Activated CD4-positive, alpha-beta memory T cell treated with anti-CD3 and anti-CD28 coated beads for 36 hours (primary cell): ENCODE measurements at places on chromosomes 2 and 18.

DNA sequence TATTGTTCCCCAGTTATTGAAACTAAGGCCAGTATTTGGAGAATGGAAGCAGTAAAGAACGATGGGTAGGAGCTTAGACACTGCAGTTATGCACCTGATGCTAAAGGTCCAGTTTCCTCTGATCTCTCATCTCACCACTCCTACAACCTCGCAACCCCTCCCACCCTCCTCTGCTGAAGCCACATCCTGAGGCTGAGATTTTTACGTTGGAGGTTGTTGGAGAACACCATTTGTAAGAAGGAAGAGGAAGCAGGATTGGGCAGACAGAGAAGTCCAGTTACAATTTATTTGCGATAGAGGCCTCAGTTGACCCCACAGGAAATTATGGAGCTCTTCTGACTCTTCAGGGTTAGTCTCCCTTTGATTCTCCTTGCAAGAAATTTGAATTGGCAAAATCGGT, 54.3 kb upstream of the NDUFV2 start:
- no peak for DNase-seq

- DNase-seq, result no peak
Measured at GRCh38 chr2:893311-893710, 57.3 kb upstream of the SNTG2 start.

DNA sequence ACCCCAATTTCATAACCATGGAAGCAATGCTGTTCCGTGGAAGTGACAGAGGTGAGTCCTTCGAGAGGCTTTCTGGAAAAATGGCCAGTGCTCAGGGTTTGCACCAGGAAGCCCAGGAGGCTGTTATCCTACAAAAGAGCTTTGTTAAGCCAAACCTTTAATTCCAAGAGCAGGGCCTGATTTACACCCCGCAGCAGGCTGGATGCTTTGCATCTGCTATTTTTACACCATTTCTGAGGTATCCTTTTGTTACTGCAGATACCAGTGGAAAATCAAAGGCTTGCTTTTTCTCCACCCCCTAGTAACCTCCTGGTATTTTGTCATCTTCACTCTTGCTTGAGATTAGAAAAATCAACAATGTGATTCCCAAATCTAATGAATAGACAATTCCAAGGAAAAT, 380.6 kb downstream of the SOX11 start:
- DNase-seq, result no peak

DNA sequence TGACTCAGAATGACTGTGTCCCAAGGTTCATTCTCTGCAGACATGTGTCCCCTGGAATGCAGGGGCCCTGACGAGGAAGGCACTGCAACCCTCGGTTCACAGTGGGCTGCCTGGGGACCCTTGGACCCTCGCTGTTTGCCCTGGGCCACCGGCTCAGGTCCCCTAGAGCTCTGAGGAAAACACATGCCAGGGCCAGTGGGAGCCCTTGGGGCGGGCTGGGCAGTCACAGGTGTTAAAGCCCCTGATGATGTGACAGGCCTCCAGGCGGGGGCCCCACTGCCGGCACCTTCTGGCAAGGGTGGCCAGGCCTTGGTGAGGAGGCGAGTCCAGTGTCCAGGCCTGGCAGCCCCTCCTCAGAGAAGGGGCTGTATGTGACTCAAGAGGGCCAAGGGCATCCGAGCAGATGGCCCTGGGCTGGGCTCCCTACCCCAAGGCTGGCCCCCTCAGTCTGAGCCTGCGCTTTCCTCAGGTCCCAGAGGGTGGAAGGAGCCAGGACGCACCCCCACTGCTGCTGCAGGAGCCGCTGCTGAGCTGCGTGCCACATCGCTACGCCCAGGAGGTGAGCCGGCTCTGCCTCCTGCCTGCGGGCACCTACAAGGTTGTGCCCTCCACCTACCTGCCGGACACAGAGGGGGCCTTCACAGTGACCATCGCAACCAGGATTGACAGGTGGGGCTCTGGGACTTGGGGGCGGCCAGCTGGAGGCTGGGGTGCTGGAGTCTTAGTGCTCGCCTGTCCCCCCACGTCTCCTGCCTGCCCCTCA, 11.1 kb downstream of the CAPN10 start:
- no peak for DNase-seq

DNA sequence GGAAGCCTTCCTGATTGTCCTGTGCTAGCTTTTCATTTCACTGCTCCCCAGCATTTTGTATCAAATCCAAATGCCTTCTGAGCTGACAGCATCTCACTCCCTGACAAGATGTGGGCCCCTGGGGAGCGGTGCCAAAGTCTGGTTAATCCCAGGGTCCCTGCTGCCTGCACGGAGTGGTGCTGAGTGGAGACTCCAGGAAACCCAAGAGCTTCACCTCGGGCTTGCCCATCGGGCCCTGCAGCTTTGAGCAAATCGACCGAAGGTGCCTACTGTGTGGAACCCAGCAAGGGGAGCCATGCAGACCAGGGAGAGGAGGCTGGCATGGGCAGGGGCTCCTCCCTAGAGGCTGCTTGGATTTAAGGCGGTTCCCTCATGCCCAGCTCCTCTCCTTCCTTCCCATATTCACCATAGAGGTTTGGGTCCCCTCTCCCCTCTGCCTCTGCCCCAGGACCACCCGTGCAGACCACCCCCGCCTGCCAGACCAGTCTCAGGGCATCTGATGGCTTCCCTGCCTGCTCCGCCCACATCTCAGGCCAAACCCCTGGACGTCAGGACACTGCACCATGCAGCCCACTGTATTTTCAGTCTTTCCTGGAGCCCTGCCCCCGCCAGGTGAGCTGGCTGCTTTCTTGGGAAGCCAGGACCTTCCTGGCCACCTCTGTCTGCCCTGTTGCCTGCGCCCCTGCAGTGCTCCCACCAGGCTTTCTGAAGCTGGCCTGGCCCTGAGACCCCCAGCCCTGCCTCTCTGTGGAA, 37.8 kb downstream of the RRM2 start:
- DNase-seq, result no peak
